Activated naive CD8-positive, alpha-beta T cell treated with anti-CD3 and anti-CD28 coated beads, Interleukin-2, amount 50 U/mL, for 24 hours (primary cell): ENCODE measurements at places on chromosomes 2 and 18.

GRCh38 chr2:156790343-156791037 lies 354.3 kb downstream of the GPD2 start:
- no peak for DNase-seq
- no peak overlapping the region for H3K4me3 ChIP-seq
- H3K4me1 ChIP-seq = no peaks in the 10 kb centered on the region
- H3K27ac ChIP-seq = no peak overlapping the region

DNA sequence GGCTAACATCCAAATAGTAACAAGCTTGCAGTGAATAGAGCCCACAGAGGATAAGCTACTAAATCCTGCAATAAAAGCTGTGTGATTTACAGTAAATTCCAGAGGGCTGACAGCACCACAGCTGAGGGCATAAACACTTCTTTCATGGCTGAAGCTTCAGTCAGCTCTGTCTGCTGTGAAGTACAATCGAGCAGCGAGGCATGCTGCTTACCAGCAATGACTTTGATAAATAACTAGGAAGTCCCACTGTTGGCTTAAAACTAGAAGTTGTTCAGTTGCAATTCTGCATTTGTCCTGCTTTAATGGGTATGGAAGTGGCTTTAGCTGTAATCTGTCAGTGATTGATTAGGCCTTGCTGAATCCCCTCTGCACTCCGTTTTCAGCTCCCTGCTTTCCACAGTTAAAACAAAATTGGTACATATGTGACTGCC lies 65.2 kb upstream of the FIGN start:
- H3K27ac ChIP-seq = no peak overlapping the region
- no peak overlapping the region for H3K4me3 ChIP-seq
- H3K4me1 ChIP-seq = no peaks in the 10 kb centered on the region
- H3K36me3 ChIP-seq = no peaks in the 10 kb centered on the region

DNA sequence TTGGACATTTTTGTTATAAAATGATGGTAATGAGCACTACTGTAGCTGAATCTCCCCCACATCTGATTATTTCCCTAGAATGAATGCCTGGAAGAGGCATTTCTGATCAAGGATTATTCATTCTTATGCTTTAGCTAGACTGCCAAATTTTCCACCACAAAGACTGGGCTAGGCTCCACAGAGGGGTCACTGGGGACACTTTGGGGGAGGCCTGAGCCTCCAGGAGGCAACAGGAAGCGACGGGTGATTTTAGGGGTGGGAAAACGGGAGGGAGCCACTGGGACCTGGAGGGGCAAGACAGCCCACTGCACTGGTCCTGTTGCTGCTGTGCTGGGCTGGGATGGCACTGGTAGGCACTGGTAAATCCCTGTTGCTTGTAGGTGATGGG lies 2.4 kb upstream of the ASB1 start:
- no peak overlapping the region for H3K4me3 ChIP-seq
- peaks cover 23% of the 10 kb centered on the region for H3K4me1 ChIP-seq
- no peak for DNase-seq

- peaks cover 2% of the 10 kb centered on the region for H3K36me3 ChIP-seq
- DNase-seq = no peak
- H3K27ac ChIP-seq = no peak overlapping the region
- H3K27me3 ChIP-seq = no peaks in the 10 kb centered on the region
Observed at GRCh38 chr18:76384861-76385680, 110.0 kb downstream of the ZNF516 start.

DNA sequence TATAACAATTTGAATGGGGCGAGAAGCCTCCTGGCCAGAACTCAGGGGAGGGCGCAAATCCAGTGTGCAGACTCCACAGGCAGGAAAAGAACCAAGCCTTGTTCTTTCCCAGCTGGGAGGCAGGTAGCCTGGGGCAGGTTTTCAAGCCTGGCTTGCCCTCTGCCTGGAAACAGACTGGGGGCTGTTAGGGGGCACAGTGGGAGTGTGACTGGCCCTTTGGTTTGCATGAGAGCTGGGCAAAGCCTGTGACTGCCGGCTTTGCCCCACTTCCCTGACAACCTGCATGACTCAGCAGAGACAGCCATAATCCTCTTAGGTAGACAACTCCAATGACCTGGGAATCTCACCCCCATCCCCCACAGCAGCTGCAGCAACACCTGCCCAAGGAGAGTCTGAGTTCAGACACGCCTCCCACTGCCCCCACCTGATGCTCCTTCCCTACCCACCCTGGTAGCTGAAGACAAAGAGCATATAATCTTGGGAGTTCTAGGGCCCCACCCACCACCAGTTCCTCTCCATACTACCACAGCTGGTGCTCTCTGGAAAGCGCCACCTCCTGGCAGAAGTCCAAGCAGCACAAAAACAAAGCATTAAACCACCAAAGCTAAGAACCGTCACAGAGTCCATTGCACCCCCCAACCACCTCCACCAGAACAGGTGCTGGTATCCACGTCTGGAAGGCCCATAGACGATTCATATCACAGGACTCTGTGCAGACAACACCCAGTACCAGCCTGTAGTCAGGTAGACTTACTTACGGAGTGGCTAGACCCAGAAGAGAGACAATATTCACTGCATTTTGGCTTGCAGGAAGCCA lies 402.5 kb downstream of the STK39 start:
- H3K4me3 ChIP-seq = no peak overlapping the region
- peaks cover 6% of the 10 kb centered on the region for H3K4me1 ChIP-seq
- no peak overlapping the region for H3K27ac ChIP-seq
- H3K36me3 ChIP-seq = no peaks in the 10 kb centered on the region

- H3K27ac ChIP-seq = no peak overlapping the region
- peaks cover 16% of the 10 kb centered on the region for H3K4me1 ChIP-seq
- H3K36me3 ChIP-seq = no peaks in the 10 kb centered on the region
- peaks cover 3% of the 10 kb centered on the region for H3K27me3 ChIP-seq
- no peak for DNase-seq
Observed at GRCh38 chr2:219291394-219291793, 12.2 kb downstream of the DNAJB2 start.

GRCh38 chr2:201233812-201234662 lies 26.3 kb upstream of the CASP8 start:
- no peaks in the 10 kb centered on the region for H3K27me3 ChIP-seq
- peak overlapping the region; percentile 95 for H3K27ac ChIP-seq
- peaks cover 52% of the 10 kb centered on the region for H3K4me1 ChIP-seq
- peak; percentile 27 for DNase-seq

- peak; percentile 10 for DNase-seq
- no peak overlapping the region for H3K27ac ChIP-seq
- H3K27me3 ChIP-seq = no peaks in the 10 kb centered on the region
Observed at GRCh38 chr2:74690571-74690970, 36.5 kb downstream of the SEMA4F start.

GRCh38 chr2:22055784-22056620 lies 932.2 kb downstream of the TDRD15 start:
- no peak overlapping the region for H3K4me3 ChIP-seq
- no peak overlapping the region for H3K27ac ChIP-seq
- no peaks in the 10 kb centered on the region for H3K4me1 ChIP-seq
- no peaks in the 10 kb centered on the region for H3K27me3 ChIP-seq
- no peak for DNase-seq

DNA sequence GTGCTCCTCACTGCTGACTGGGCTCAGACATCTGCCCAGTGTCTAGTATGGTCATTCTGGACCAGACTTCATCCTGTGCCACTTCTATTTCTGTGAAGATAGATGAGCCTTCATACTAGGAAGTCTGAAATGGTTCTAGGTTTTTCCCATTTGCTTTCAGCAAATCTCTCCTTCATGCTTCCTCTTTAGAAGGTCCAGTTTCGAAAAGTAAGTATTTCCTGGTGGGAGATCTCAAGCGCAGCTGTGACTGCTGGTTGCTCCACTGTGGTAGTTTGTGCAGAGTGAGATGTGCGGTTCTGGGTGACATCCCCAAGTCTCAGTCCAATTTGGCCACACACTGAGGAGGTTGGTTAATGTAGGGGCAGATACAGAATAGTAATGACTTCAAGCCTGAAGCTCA lies 14.4 kb downstream of the IL36B start:
- H3K4me1 ChIP-seq = no peaks in the 10 kb centered on the region
- no peak for DNase-seq
- H3K36me3 ChIP-seq = no peaks in the 10 kb centered on the region

- H3K4me3 ChIP-seq = no peak overlapping the region
- peak; percentile 30 for DNase-seq
- H3K4me1 ChIP-seq = peaks cover 40% of the 10 kb centered on the region
- H3K27me3 ChIP-seq = no peaks in the 10 kb centered on the region
Observed at GRCh38 chr2:200471324-200471848, 38.5 kb downstream of the KCTD18 start.

- H3K4me3 ChIP-seq = no peak overlapping the region
- H3K27ac ChIP-seq = no peak overlapping the region
- no peaks in the 10 kb centered on the region for H3K4me1 ChIP-seq
Observed at GRCh38 chr18:46374850-46375249, 270.7 kb downstream of the HAUS1 start.

DNA sequence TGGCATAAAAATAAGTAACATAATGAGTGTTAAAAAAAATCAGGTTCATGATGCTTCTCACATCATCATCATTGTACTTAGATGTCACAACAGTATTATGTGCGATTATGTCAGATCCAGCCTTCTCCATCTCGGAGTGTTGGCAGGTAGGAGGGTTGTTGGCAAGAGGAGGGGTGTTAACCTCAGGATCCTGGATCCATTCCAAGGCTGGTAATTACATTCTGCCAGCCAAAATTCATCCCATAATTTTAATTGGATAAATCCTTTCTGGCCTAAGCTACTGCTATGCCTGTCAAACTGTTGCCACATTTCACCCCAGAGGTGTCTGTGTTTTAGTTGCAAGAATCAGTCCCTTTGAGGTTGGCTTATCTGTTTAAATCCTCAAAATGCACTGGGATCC lies 891 bp upstream of the FTCDNL1 start:
- H3K27ac ChIP-seq = no peak overlapping the region
- no peak for DNase-seq
- H3K27me3 ChIP-seq = peaks cover 11% of the 10 kb centered on the region
- H3K4me1 ChIP-seq = peaks cover 10% of the 10 kb centered on the region

DNA sequence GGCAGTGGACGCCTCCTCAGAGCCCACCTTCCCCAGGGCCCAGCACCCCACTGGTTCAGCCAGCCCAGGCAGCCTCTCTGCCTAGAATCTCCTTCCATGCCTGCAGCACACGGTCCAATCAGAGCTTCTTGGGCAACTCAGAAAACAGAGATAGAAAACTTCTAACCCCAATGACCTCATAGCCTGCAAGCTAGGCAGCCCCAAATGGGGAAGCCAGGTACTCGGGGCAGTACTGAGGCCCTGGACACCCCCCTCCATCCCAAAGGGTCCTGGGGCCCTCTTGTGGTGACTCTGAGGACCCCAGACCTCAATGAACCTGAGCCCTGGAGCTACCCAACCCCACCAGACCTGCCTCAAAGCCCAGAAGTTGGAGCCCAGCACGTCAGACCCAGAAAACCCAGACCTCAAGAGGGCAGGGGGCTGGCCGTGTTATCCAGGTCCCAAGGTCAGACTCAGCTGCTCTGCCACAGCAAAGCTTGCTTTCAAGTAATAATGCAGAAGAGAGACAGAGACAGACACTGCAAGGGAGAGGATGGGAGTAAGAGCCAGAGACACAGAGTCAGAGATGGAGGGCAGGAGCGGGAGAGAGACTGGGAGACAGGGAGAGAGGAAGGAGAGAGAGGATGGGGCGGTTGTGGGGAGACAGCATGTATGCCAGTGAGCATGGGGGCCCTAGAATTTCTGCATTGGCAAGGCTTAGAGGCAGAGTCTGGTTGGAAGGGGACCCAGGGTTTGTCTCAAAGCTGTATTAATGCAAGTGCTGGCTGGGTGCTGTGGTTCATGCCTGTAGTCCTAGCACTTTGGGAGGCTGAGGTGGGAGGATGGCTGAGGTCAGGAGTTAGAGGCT lies 28.2 kb downstream of the SERTAD2 start:
- no peaks in the 10 kb centered on the region for H3K27me3 ChIP-seq
- H3K27ac ChIP-seq = no peak overlapping the region
- no peak for DNase-seq
- no peaks in the 10 kb centered on the region for H3K36me3 ChIP-seq
- peaks cover 13% of the 10 kb centered on the region for H3K4me1 ChIP-seq
- H3K4me3 ChIP-seq = no peak overlapping the region

- H3K4me1 ChIP-seq = no peaks in the 10 kb centered on the region
- no peaks in the 10 kb centered on the region for H3K27me3 ChIP-seq
- no peaks in the 10 kb centered on the region for H3K36me3 ChIP-seq
- DNase-seq = no peak
Observed at GRCh38 chr2:112023707-112024106, 31.4 kb upstream of the TMEM87B start.

GRCh38 chr2:160694631-160695030 lies 201.0 kb upstream of the RBMS1 start:
- peak; percentile 5 for DNase-seq
- H3K27me3 ChIP-seq = no peaks in the 10 kb centered on the region
- H3K36me3 ChIP-seq = no peaks in the 10 kb centered on the region
- H3K4me3 ChIP-seq = no peak overlapping the region

DNA sequence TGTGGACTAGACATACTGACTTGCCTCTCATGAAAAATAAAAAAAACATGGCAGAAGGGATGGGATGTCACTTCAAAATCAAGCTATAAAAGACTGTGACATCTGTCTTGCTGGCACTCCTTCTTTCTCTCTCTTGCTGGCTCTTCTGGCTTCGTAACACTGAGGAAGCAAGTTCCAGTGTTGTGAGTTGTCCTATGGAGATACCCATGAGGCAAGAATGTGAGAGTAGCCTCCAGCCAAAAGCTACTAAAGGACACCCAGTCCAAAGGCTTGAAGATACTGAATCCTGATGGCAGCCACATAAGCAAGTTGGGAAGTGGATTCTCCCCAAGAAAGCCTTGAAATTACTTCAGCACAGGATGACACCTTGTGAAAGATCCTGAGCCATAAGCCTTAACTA lies 376.1 kb upstream of the TMEFF2 start:
- H3K4me3 ChIP-seq = no peak overlapping the region
- no peaks in the 10 kb centered on the region for H3K27me3 ChIP-seq
- no peak for DNase-seq
- no peak overlapping the region for H3K27ac ChIP-seq

DNA sequence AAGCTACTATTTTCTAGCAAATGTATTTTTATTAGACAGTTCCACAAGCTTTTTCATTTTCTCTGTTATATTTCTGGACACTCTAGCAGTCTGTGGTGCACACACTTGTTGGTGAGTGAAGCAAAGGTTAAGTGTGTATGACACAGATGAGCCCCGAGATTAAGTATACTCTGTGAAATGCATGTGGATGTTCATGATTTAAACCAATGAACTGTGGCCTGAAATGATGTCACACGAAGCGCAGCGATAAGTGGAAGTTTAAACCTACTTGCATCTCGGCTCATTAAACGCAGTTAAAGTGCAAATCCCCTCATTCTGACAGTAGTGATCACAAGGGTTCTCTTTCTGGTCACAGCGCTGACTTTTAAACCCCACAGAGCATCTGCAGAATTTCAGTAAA lies 1488.8 kb upstream of the NXPH2 start:
- H3K36me3 ChIP-seq = no peaks in the 10 kb centered on the region
- H3K4me1 ChIP-seq = no peaks in the 10 kb centered on the region
- no peak for DNase-seq

- no peak for DNase-seq
- H3K36me3 ChIP-seq = no peaks in the 10 kb centered on the region
- H3K27ac ChIP-seq = no peak overlapping the region
- no peaks in the 10 kb centered on the region for H3K4me1 ChIP-seq
- no peak overlapping the region for H3K4me3 ChIP-seq
Observed at GRCh38 chr2:150255528-150255927, 231.9 kb downstream of the RND3 start.

- H3K36me3 ChIP-seq = no peaks in the 10 kb centered on the region
- no peak overlapping the region for H3K27ac ChIP-seq
- DNase-seq = no peak
- no peaks in the 10 kb centered on the region for H3K27me3 ChIP-seq
- H3K4me1 ChIP-seq = no peaks in the 10 kb centered on the region
Observed at GRCh38 chr18:7332452-7332851, 101.6 kb downstream of the LRRC30 start.

- no peak overlapping the region for H3K27ac ChIP-seq
- H3K4me3 ChIP-seq = no peak overlapping the region
- peaks cover 9% of the 10 kb centered on the region for H3K27me3 ChIP-seq
- no peak for DNase-seq
- no peaks in the 10 kb centered on the region for H3K4me1 ChIP-seq
Observed at GRCh38 chr18:24482821-24483220, 22.4 kb downstream of the HRH4 start.
